Astrocyte of the hippocampus (primary cell): ENCODE measurements at places on chromosomes 11 and 22.
A peak's percentile ranks its signal among the peaks of the same experiment; 100 is the strongest.

DNA sequence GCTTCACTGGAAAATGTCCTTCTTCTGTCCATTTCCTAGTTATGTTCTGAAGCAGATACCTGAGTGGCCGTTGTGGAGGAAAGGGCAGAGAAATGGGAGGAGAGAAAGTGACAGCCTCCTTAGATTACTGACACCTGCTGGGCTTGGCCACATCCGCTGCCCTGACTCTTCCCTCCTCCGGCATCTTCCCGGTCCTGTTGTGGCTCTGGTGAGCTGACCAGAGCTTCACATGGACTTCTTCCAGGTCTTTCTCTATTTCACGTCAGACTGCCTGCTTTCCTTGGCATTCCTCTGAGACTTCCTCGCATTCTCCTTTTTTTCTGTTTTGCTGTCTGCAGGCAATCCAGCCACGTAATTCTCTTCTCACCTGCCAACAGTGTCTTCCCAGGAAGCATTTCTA lies 138.7 kb upstream of the E2F8 start:
- no peak for DNase-seq

DNA sequence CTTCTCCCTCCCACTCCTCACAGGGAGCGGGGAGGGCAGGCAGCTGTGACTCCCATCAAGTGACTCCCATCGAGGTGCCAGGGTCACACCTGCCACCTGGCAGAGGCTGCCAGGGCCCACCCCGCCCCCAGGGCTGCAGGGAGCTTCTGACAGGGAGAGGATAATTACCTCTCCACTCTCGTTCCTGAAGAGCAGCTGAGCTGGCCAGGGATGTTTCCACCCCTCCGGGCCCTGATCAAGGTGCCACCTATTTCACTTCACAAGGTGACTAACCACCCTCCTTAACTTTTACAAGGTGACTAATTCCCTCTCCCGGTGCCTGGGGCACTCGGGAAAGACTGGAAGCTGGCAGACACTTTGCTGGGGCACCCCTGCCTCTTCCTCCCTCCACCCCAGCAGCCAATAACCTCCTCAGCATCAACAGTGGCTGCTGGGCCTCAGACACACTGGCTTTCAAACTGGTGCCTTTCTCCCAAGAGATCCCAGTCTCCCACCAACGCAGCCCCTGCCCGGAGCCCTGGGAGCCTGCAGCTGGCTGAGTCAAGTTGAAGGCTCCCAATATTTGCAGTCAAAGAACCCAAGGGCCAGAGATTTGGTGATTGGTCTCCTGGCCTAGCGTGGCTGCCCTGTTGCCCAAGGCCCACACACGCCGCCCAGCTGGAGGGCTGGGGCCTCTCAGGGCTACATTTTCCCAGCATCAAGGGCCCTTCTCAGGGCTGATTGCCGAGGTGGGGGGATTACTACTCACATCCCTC lies 22.0 kb upstream of the MYRF start:
- DNase-seq = no peak

DNA sequence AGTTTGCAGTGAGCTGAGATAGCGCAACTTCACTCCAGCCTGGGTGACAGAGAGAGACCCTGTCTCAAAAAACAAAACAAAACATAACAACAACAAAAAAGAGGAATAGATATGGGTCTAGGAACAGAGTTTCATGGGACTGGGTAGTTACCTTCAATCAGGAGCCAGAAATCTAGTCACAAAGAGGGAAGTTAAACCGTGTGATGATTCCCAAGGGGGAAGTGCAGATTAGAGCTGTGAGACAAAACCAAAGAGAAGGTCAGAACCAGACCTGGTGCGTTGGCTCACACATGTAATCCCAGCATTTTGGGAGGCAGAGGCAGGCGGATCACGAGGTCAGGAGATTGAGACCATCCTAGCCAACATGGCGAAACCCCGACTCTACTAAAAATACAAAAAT lies 42.1 kb upstream of the LARGE1 start:
- no peak for DNase-seq

- no peak for DNase-seq
Measured at GRCh38 chr11:8080069-8080670, 841 bp upstream of the TUB start.

DNA sequence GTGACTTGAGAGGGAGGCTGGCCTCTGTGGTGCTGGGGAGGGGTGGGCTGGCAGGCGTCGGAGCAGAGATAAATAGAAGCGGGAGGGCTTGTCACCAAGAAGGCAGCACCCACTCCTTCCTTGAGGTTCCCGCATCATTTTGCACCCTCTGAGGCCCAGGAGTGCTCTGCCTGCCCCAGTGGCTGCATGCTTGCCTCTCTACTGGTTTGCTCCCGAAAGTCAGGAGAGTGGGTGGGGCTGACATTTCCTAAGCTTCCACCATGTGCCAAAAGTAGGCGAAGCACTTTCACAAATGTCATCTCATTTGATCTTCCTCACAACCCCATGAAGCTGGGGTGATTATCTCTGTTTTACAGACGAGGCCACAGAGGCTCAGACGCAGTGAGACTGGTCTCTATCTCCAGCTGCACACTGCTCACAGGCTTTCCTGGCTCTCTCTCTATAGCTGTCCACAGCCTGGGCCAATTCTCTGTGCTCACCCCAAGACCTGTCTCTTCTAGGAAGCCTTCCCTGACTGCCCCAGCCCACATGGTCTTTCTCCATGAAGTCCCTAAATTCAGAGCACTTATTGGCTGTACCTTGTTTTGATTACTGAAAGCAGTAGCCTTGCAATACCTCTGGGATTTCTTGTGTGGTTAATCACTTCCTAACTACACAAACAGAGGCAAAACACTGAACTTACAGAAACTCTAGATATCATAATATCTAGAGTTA lies 2.6 kb upstream of the UCP3 start:
- no peak for DNase-seq

DNA sequence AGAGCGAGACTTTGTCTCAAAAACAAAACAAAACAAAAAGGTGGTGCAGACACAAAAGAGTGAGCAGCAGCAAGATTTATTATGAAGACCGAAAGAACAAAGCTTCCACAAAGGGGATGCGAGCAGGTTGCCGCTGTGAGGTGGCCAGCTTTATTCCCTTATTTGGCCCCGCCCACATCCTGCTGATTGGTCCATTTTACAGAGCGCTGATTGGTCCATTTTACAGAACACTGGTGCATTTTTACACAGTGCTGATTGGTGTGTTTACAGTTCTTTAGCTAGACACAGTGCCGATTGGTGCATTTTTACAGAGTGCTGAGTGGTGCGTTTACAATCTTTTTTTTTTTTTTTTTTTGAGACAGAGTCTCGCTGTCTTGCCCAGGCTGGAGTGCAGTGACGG lies 77.4 kb downstream of the CECR2 start:
- no peak for DNase-seq

- peak; percentile 20 for DNase-seq
Measured at GRCh38 chr11:67732045-67732787, 57.8 kb upstream of the ALDH3B2 start.

DNA sequence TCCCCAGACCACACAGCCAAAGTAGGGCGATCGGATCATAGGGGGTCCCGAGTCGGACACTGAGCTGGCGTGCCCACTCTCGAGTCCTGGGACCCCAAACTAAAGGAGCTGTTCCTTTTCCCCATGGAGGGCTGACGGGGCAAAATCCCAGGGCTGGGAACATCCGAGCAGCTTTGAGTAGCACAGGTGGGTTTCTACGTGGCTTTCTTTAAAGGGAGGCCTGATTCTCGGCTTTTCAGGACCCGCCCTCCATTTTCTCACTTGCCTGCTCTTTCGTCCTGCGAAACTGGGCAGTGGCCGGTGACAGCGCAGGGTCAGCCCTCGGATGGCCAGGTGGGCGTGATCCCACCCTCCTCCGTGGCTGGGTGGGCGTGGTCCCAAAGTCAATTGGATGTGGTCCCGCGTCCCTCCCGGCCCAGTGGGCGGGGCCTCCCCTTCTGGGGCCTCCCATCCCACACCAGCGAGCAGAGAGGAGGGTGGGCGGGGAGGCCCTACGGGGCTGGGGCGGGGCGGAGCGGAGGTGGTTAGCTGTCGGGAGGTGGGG lies 17.5 kb upstream of the TXNRD2 start:
- DNase-seq = peak; percentile 93

DNA sequence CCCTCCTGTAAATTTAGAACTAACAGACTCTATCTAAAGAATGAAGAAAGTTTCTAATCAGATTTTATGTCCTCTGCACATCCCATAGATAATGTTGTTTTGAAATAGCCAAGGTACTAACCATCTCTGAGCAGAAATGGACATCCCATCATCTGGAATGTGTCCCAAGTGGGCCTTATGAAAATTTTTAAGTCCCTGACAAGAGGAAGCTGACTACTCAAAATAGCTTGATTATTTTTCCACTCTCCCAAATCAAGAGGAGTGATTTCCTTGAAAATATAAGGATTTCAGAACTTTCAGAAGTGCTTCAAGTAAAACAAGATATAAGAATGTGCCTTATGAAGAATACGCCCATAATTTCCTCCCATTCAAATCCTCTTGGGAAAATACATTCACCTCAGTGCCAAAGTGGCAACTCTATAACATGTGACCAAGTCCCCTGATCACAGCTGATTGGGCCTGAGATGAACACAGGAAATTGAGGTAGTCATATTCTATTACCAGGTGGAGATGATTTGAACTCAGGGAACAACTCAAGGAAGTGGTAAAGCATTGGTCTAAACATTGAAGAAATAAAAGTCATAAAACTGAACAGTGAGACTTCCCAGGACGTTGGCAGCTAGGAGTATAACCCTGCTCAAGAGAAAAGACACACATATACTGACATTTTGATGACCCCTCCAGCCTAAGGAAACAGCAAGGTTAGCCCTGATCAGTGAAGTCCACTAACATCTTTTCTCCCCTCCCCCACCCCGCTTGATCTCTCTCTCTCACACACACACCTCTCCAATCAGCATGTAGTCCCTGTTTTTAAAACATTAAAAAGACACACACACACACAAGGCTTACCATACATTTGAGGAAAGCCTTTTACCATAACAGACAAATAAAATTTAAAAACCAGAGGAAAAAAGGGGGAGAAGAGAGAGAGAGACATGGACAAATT lies 70.8 kb upstream of the TEAD1 start:
- no peak for DNase-seq

DNA sequence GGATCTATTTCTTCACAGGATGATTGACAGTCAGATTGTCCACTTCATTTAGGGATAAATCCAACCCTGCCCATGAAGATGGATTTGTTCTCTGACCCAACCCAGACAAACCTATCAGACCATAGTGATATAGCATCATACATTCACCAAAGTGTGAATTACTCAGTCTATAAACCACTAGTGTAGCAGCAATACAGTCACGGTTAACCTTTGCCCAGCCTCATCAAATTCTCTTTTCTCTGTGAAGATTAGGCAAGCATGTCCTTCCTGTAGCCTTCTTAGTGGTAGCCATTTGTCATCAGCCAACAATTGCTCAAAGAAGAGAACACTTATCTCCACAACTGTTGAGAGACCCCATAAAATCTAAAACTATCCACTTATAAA lies 14.4 kb upstream of the BIRC2 start:
- no peak for DNase-seq

DNA sequence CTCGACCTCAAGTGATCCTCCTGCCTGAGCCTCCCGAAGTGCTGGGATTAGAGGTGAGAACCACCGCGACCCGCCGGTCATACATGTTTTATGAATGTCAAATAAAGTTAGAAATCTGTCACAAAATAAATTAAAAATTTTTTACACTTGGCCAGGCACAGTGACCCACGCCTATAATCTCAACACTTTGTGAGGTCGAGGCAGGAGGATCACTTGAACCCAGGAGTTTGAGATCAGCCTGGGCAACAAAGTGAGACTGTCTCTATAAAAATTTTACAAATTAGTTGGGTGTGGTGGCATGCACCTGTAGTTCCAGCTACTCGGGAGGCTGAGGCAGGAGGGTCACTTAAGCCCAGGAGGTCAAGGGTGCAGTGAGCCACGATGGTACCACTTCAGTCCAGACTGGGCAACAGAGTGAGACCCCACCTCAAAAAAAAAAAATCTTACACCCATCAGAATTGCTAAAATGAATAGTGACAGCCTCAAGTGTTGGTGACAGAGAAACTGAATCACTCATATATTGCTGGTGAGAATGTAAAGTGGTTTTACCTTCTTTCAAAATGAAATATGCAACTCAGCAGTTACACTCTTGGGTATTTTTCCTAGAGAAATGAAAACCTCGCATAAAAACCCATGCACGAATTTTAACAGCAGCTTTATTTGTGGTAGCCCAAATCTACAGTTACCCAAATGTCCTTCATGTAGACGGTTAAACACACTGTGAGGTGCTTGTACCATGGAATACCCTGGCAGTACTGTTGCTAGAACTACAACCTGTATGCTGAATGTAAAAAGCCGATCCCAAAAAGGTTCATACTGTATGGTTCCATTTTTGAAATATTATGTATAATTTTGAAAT lies 55.4 kb downstream of the MED15 start:
- DNase-seq = no peak

- DNase-seq = no peak
Measured at GRCh38 chr11:105324156-105324555, 184.6 kb upstream of the CARD18 start.

GRCh38 chr22:24592851-24593558 lies at the start of gene LRRC75B:
TSS of gene LRRC75B (minus strand) at chr22:24593073. CDS start at chr22:24593039, 34 bp downstream.
- DNase-seq = peak; percentile 95

- no peak for DNase-seq
Measured at GRCh38 chr22:20167643-20168322, 16.9 kb upstream of the CCDC188 start.

GRCh38 chr11:125108469-125108868 lies 3.0 kb downstream of the TMEM218 start:
- no peak for DNase-seq

GRCh38 chr11:33733980-33734379 lies 2.2 kb downstream of the CD59 start:
- DNase-seq = peak; percentile 14

- no peak for DNase-seq
Measured at GRCh38 chr11:72711141-72711540, 36.9 kb upstream of the PDE2A start.

- no peak for DNase-seq
Measured at GRCh38 chr11:38900211-38900610, 2302.2 kb upstream of the RAG2 start.

DNA sequence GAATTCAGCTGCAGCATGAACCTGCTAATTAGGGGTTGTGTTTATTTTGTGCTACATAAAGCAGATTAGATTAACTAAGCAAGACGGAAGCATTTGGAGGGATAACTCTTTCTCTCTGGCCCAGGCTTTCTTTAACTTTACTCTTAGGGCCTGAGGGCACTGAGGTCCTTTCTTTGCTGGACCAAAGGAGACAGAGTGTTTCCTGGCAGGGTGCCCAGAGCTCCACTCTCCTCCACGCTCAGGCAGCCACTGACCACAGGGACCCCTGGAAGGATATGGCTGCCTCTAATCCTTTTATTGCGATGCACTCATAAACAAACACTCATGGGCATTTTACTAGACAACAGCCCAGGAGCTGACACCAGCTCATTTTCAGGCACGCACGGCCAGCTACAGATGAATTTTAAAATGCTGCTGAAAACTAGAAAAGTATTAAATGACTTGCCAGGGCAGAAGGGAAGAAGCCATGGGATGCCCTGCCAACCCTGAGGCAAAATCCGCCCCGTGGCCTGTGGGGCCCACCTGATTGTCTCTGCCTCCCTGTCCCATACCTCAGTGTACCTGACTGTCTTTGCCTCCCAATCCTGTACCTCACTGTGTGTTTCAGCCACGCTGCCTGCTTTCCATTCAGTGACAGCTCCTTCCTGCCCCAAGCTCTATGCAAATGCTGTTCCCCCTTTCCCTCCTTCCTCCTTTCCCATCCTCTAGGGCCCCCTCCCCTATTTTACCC lies 192.6 kb upstream of the NAV2 start:
- DNase-seq = peak; percentile 68

- DNase-seq = no peak
Measured at GRCh38 chr11:62420882-62421281, 2.0 kb downstream of the SCGB1A1 start.
